ENCODE measurements at places on chromosomes 2 and 18. TPM values are rescaled to one million over a fixed set of nuclear protein-coding genes. Genes with fewer than 3 reads are reported as not detected.

DNA sequence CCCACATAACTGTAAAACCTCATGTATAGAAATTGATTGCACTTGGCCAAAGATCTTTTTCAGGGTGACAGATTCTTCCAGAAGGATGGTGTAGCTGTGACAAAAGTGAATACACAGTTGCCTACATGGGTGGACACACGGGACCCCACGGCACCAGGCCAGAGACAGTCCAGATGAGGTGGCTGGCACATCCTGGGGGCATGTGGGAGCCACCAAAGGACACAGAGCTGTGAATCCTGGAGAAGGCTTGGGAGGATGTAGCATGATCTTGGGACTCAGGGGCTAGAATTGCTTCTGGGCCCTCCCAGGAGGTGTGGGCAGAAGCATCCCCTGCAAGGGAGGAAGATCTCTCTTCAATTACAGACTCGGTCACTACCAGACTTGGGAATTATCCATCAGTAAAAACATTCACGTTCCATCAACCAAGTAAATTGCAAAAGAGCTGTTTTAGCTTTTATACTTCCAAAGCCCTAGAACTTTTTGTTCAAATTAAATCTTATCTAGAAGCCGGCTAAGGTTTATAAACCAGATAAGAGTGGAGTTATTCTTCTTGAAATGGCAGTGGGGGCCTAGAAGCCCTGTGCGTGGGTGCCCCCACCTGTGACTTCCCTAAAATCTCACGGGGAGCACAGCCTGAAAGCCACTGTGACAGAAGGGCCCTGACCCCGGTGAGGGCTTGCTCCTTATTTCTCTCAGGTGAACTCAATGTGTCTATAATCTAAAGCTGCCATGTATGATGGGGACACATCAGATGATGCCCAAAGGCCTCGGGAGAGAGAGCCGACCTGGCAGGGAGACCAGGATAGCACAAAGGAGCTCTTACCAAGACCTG, 81.7 kb downstream of the SEPTIN10 start:
- DNase-seq = no peak

GRCh38 chr2:99111945-99112344, 29.6 kb upstream of the C2orf15 start:
- no peak for DNase-seq

GRCh38 chr2:236375973-236376476, 111.8 kb upstream of the ASB18 start:
- DNase-seq = no peak

DNA sequence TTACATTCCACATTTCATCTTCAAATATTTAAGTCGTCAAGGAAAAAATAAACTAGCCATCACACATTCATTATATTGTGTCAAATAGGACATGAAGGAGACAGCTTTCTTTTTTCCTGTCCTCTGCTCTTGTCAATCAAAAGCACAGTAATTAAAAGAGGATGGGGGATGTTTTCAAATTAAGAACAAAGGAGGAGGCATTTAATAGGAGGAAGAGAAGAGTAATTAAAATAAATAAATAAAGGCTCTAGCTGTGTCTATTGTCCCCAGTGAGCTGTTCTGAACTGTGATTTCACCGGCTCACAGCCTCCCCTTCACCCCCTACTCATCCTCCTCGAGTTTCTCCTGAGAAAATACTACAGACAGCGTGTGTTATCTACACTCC, 1377.1 kb upstream of the PIK3C3 start:
- no peak for DNase-seq

DNA sequence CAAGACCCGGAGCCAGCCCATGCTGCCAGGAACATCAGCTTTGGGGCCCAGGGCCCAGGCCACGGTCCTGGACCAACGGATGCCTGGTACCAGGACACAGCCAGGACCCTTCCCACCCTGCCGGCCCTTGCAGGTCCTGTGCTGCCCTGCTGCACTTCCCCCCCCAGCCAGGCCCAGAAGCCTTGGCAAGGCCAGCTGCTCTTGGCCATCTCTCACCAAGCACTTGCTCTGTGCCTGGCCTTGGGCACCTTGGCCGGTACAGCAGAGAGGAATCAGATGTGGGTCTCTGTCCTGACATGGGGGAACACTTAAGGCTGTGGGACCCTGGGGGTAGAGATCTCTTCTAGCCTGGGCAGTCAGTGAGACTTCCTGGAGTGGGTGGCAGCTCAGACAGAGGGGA, 28.9 kb downstream of the BIN1 start:
- DNase-seq = no peak

- DNase-seq = no peak
These were observed 15.2 kb downstream of the NPAS2 start for GRCh38 chr2:100835006-100835659.

DNA sequence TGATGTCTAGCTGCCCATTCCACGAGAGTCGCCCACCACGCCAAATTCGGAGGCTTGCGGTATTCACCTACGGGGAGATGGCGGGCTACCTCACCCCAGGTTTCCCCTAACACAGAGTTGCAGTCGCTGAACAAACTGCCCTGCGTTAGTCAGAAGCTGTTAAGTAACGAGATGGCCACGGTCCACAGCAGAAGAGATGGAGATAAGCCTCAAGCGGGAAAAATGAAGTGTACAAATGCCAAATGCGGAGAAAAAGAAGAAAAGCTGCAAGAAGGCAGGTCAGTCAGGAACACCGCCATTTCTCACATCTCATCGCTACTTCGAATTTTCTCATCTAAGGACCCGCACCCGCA, 425 bp downstream of the ASB3 start:
- DNase-seq = peak; percentile 48

GRCh38 chr2:145036421-145037011, 516.6 kb upstream of the ZEB2 start:
- DNase-seq = no peak

- no peak for DNase-seq
These were observed 256.4 kb downstream of the BCL2 start for GRCh38 chr18:63063171-63063570.

DNA sequence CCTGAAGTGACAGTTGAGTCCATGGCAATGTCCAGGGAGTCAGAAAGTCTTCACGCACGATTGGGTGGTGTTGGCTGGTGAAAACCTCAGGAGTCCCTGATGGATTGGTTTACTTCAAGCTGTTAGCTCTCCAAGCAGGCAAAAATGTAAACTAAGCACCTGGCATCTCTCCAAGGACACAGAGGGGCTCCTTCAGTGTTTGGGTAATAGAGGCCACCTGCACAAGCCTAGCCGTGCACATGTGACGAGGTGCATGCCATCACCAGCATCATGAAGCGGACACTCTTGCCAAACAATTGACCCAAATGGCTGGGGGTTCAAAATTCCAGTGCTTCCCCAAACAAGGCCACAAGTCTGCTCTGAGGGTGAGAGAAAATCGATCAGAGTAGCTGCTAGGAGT, 104.7 kb upstream of the CD302 start:
- no peak for DNase-seq

DNA sequence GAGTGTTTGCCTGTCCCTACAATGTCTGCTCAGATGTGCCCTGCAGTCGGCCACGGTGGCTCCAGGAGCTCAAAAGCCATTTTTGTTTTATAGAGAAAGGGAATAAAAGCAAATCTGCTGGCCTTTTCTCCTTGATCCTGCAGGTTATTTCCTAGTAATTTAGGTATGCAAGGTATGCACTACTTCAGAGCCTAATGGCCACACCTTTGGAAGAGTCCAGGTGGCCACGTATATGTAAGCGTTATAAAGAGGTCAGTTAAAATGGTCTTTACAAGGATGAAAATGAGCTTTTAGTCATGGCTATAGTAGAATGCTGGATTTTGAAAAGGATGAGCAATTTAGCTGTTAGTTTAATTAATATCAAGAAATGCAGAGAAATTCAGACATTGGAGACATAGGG, 81.7 kb downstream of the ARHGEF33 start:
- no peak for DNase-seq

DNA sequence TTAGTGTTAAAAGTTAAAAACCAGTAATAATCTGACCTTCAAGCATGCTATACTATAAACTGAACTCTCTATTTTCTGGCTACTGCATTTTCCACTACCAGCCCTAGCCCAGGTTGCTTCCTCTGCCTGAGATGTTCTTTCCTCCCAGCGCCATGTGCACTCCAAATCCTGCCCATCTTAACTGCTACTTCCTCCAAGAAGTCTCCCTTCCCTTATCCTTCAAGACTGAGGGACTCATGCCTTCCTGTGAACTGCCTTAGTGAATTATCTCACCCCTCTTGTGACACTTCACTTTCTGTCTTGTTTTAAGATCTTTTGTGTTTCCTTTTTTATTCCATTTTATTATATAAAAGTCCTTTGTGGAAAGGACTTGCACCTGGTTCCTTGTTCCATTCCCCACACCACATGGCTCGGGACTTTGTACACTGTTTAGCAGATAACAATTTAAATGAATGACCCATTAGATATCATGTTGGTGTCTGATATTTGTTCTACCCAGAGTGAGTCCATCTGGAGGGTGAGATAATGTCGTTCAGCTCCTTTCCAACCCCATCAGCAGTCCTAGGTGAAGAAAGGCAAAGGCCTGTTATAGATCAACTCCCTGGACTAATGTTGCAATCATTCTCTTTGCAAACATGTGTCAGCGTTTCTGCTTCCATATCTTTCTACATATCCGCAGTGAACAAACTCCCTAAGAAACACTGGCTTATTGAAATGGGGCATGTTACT, 20.9 kb upstream of the AGFG1 start:
- no peak for DNase-seq

DNA sequence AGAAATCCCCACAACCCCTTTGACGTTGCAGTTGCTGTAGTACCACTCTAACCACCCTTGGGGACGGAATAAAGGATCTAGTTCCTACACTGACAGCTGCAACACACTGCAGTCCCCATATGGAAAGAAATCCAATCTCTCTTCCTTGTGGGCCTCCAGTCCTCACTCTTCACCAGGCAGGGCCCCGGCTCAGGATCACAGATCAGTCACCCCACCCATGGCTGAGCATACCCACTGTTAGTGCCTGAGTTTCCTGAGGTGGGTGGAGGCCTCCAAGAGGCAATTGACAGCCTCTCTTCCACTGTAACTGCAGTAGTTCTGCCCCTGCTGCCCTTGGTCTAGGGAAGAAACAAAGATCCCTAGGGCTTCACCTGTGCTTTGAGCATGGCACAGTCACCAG, 670.0 kb upstream of the CDH2 start:
- DNase-seq = no peak

The ZNF385B gene
- not detected for total RNA-seq

The POTEF gene
- not detected for total RNA-seq

The CNTNAP5 gene
- not detected for total RNA-seq

The POTEC gene
- total RNA-seq = not detected

The GYPC gene
- 144 TPM for total RNA-seq

The CCL20 gene
- total RNA-seq = 1.4 TPM

The FAM136A gene
- total RNA-seq = 60.3 TPM

The IL36B gene
- not detected for total RNA-seq

The PRSS56 gene
- total RNA-seq = 0.39 TPM

The ASPRV1 gene
- total RNA-seq = 2.0 TPM

The SLC4A5 gene
- total RNA-seq = 4.4 TPM

Data from activated T-cell treated with anti-CD3 and anti-CD28 coated beads, Interleukin-2, amount 50 U/mL, for 72 hours (primary cell).